Effector memory CD8-positive, alpha-beta T cell (primary cell): ENCODE measurements at places on chromosomes 4 and X.

DNA sequence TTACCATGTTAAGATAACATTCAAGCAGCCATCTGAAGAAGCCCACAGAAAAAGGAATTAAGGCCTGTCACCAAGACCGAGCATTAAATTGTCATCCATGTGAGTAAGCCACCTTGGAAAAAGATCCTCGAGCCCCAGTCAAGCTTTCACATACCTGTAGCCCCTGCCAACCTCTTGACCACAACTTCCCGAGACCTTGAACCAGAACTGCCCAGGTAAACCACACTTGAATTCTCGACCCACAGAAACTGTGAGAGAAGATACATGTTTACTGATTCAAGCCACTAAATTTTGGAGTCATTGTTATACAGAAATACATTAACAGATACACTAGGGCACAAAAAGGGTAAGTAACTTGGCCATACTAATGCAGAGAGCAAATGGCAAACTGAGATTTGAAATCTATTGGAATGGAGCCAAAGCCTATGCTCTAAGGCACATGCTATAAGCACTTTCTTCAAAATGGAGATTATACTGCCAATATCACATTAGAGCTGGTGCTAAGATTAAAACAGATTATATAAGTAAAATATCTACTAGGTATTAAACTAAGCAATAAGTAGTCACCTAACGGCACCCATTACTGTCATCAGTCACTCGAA is 49.5 kb downstream of the FAM13A start:
- DNase-seq: no peak

DNA sequence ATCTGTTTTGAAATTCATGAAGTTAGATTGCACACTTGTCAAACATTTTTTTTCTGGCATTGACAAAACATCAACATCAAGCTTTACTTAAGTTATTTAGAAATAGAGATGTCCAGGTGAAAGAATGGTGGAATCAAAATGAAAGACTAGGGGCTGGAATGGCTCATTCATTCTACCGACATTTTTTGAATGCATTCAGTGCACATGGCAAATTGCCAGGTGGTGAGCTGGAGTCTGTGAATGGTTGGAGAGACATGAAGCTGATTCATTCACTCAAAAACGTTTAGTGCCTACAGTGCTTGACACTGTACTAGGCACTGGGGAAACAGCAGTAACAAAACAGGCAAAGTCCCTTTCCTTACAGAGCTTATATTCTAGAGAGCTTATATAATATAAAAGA is 292.4 kb downstream of the PPP1R2C start:
- no peak for DNase-seq

- DNase-seq: no peak
Measured at GRCh38 chr4:98482847-98483806, 175.3 kb downstream of the TSPAN5 start.

- DNase-seq: no peak
Measured at GRCh38 chr4:69362351-69362750, 82.1 kb downstream of the UGT2B28 start.

DNA sequence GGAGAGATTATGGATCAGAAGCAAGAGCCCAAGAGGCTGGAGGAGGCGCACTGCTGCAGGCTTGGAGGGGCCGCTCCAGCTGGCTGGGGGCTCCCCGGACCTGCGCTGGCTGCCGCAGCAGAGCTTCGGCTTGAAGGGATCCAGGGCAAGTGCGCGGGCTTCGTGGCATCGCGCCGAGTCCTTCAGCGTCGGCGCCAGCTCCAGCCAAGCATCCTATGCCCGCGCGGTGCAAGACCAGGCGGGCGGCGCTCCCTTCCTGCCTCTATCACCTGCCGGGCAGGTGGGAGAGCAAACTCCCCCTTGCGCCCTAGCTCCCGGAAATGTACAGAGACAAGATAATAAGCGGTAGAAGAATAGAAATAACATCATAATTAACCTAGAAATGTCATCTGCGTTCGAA is 10.5 kb upstream of the UCP1 start:
- DNase-seq: no peak

DNA sequence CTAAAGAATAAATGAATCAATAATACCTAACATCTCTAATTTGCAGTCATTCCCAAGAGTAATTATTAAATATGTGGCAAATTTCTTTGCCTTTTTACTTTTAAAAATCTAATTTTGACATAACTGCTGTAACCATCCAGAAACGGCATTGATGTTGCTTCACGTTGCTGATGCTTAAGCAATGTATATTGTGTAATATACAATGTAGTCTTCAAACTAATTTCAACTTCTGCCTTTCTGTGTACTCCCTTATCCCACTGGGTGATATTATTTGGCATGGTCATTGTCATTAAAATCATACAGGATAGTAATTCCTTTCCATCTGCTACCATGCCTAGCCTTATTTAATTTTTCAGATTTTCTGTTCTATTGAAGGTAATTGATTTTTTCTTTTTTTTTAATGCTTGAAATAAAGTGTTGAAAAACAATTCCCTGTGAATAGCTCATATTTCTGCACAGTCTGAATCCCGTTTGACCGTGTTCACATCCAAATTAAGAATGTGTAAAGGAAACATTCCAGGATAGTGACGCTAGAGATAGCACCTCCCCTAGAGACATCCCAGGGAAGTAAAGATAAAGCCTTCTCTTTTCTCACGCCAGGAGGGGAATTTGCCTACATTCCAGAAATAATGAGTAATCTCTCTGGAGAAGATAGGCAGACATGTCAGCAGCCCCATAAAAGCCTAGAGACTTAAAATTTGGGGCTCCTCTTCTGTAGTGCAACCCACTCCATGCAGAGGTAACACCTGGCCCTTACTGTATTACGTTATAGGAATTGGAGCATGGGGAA is 8.6 kb downstream of the FAM200B start:
- DNase-seq: no peak

- no peak for DNase-seq
Measured at GRCh38 chr4:76783836-76784235, 114.1 kb downstream of the SOWAHB start.

DNA sequence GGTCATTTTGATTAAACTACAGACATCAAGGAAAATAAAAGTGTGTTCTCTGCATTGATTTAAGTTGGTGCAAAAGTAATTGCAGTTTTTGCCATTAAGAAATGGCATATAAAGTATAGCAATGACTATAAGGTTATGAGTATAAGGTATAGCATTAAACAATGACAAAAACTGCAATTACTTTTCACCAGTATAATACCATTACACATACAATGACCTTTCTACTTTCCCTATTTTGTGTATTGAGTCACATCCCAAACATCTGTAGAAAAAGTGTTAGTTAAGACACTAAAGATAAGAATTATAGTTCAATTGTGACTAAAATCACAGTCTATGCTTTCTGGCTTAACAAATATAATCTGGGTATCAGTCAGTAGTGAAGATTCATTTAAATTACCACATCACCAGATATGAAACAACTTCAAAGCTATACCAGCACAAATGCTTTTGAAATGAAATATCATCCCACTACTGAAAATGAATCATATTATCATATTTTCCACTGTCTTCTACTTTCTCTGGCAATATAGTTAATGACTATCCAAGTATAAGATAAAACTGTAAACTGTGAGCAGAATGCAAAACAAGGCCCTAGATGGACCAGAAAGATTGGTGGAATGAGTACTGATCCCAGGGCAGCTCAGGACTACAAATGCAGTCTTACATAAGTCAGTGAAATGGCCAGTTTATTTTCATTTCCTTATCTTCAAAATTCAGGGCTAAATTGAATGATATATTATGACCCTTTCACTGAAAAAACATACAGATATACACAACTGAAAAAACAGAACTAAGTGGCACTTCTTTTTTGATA is 241.1 kb downstream of the ANTXR2 start:
- no peak for DNase-seq
